ENCODE measurements at places on chromosomes 7 and 10.

- no peak for DNase-seq
These were observed 265.6 kb upstream of the FOXK1 start for GRCh38 chr7:4416396-4417056.

- DNase-seq, result no peak
These were observed 803.1 kb downstream of the PCDH15 start for GRCh38 chr10:53997953-53998352.

DNA sequence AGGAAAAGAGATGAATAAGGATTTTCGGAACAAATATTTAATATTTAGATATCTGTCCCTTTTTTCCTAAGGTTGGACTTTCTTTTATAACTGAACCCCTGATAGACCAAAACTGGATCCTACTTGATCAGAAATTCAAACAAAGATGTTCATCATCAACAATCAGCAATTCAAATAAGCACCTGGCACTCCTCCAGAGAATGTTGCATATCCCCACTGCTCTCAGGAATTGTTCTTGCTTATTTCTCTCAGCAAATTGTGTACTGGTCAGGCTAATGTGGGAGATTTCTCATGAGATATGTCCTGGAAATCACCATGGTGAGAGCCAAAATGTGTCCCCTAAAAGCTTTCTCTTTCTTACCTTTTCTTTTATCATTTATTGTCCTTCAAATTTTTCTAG is 40.3 kb upstream of the LHFPL3 start:
- no peak for DNase-seq

DNA sequence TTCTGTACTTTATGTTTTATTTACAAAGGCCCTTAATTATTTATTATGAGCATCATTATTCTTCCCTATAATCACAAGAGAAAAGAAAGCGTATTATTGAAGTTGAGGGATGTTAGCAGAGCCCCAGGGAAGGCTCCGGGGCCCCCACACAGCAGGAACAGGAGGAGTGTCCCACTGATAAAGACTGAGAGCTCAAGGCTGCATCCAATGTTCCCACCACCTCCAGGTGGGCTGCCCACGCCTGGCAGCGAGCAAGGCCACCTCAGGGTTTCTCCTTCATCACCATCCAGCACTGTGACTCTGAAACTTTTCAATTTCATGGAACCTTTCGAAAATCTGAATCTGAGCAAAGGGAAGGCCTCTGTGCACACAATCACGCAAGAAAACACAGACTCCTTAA is 35.9 kb upstream of the WIPF3 start:
- DNase-seq, result no peak

DNA sequence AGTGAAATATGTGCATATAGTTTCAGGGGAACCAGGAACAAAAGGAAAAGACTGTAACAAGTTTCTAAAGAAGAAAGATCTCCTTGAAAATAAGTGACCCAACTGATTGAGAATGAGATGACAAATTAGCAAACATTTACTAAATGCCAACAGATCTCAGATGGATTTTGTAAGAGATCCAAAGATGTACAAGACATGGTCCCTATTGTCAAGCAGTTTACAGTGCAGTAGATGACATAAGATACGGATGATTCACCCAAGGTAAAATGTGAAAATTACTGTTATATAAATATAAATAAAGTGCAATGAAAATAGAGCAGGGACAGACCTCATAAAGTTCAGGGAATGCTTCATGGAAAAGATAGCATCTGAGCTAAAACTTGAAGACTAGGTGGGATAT is 121.5 kb upstream of the FZD1 start:
- DNase-seq, result no peak

DNA sequence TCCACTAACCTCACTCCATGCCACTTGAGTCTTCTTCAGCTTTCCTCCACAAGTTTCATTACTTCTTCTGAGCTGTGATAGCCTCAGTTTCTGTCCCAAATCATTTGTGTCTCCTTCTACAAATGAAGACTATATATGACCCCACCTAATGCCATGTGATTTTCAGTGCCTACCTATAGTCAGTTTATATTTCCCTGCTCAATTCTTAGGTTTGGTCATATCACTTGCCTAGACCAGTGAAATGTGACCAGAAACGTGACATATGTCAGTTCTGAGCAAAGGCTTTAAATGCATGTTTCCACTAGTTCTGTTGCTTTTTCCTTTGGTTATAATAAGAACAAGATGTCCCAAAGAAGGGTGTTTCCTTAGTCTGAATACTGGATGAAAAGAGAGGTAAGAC is 24.6 kb upstream of the REEP3 start:
- DNase-seq, result no peak

GRCh38 chr7:143485094-143485493 is 7.4 kb downstream of the TAS2R41 start:
- no peak for DNase-seq

- DNase-seq, result no peak
These were observed 8.6 kb downstream of the PRKG1 start for GRCh38 chr10:51082857-51083256.

- DNase-seq, result no peak
These were observed 10.6 kb upstream of the TOMM7 start for GRCh38 chr7:22833113-22833855.

DNA sequence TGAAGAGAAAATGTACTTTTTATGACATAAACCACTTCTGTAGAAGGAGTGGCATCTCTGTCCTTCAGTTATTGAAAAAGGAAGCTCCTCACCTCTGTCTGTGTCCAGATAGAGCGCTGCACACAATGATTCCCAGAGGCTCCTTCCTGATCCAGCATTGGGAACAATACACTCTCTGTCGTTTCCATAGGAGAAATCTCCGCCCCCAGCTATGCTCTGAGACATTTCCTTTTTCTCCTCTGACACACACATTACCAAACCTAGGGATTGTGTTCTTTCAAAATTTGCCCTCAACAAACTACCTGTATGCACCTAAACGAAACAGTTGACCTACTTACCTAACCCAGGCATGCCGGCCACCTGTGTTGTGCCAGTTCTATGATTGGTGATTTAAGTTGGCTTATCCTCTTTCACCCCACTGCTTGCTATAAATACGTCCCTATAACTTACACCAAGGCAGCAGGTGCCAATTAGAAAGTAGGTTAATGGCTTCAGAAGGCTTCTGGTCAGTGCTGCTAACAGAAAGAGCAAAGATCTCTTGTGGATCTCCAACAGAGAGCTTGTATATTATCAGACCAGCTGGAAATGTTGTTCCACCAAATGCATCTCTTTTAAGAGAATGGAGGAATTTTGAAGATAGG is 140.1 kb upstream of the JCAD start:
- DNase-seq, result no peak

GRCh38 chr7:50488379-50488778 is 38.2 kb upstream of the FIGNL1 start:
- DNase-seq, result no peak

GRCh38 chr10:33441561-33441960 is 107.1 kb upstream of the NRP1 start:
- no peak for DNase-seq

DNA sequence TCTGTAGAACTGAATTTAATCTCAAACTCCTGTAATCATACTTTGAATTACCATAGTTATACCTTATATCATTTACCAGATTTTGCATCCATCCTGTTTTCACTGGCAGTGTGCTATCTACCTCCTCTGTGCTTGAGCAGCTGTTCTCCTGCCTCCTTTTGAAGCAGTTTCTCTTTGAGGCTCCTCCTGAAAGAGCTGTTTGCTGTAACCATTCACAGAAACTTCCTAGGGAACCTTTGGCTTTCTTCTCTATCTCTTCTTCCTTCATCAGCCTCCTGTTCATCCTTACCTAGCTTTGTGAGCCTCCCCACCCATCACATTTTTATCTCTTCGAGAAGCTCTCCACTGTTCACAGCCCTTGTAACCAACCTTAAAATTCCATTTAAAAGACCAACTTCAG is 108.2 kb downstream of the AASS start:
- no peak for DNase-seq

DNA sequence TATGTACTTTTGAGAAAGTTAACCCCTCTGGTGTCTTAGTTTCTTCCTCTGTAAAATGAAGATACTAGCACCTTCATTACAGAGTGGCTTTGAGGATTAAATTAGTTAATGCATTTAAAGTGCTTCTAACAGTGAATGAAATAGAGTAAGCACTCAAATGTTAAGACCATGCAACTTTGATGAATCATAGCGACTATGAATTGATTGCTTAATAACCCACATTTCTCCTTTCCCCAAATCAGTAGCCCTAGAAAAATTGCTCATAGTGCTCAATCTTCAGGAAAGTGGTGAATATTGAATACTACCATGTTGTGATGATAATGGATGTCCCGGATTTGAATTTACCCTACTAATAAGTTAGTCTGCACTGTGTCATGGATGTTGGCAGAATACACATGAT is 48.1 kb downstream of the CD36 start:
- no peak for DNase-seq

DNA sequence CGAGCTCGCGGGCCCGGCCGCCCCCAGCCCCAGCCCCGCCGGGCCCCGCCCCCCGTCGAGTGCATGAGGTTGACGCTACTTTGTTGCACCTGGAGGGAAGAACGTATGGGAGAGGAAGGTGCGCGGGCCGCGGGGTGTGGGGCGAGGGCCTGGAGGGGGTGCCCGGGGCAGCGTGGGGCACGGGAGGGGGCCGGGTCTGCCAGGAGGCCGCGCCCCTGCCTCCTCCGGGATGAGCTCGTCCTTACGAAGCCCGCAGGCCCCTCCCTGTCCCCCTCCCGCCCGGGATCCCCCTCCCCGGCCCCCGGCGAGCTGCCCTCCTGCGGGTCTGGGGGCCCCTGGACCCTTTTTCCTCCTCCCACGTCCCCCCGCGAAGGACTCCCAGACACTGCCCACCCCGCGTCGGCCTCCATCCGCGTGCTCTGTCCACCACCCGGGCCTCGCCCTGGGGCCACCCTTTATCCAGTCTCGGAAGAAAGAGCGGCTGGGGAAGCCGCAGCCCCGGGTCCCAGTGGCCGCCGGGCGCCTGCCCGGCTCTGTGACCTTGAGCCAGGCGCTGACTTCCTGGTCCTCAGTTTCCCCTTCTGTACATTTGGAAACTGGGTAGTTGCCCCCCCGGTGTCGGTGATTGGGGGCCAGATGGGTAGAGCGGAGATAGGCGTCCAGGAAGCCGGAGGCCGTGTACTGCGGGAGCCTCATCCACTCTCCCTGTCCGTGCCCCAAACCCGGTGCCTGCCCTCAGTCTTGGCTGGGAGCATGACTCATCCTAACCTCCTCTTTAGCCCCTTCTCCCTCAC is 521 bp downstream of the LIMK1 start:
- no peak for DNase-seq

GRCh38 chr10:103652599-103653281 is 159.2 kb downstream of the NEURL1 start:
- DNase-seq, result no peak

DNA sequence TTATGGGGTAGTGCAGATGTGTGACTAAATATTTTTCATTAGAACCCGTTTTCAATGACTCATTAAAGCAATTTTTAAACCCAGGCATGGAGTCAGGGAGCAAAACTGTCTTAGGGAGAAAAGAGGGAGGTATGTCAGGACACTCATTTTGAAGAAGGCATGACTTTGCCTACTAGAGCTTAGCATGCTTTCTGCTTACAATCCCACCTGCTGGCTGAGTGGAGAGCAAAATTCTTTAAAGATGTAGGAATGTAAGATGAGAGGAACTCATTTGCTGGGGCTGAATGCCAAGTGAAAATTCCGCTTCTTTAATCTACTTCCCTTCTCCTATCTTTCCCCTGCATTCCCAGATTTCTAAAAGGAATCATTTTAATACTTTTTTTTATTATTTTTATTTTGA is 232.6 kb downstream of the GALNT17 start:
- no peak for DNase-seq

DNA sequence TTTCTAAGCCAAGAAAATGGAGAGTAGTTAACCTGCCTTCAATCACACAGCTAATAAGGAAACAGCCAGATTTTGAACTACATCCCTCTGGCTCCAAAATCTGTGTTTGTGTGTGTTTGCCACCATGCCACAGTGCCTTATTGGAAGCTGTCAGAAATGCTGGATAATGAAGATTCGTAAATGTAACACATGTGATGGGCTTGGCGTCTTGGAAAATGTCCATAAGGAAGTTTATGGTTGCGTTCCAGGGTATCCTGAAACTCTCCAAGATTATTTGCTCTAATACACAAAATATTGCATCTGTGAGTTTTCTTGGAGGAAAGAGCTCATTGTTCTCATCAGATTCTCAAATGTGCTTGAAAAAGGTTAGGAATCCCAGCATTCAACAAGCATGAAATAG is 22.7 kb downstream of the MYOF start:
- DNase-seq, result no peak

DNA sequence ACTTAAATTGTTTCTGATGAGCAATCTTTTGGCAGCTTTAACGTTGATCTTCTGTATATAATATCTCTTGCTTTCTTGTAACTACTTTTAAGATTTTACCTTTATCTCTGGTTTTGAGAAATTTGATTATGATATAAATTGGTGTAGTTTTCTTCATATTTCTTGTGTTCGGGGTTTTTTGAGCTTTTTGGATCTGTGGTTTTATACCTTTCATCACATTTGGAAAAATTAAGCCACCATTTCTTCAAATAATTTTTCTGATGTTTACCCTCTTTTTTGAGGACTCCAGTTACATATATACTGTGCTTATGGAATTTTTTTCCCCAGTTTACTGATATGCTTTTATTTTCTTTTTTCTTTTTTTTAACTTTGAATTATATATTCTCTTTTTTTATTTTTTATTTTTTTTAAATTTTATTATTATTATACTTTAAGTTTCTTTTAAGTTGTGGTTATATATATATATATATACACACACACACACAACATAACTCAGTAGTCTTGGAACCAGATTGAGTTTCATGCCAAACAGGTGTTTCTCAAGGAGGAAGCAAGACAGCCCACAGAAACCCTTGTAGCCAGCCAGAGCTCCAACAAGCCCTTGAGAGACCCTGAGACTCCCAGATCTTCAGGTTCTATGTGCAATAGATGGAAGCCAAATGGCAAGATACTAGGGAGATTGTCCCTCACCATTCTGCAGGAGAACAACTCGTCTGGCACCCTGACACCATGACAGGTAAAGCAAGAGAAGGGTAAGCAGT is 27.5 kb upstream of the NME8 start:
- DNase-seq, result no peak

DNA sequence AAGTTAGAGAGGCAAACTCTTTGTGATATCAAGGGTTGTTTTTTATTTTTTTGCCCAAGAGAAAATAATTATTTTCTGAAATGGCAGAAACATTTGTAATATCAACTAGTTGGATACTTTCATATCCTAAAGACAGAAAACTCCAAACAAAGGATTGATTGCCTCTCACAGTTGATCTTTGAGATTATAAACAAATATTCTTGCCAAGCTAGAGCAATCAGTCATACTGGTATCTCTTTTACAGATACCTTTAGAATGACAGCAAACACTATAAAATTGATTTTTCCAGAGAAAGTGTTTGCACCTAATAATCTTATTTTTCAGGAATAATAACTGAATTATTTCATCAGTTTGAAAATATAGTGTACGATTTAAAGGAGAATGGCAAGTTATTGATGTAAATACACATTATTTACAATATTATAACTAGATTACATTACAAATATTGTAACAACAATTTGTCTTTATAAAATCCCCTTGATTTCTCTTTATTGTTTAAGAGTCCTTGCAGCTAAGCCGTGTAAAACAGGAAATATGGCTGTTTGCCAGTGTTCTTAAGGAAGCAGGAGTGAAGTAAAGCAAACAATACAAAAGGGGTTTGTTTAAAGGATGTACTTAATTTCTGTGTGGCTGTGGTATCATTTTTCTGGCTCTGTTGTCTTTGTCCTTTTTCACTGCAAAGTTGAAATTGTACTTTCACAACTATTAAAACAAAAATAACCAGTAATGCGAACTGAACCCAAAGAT is 58.4 kb downstream of the MAPK8 start:
- DNase-seq, result no peak

Data from stimulated activated CD4-positive, alpha-beta T cell treated with anti-CD3 and anti-CD28 coated beads, Interleukin-2, amount 100 ng/mL, for 48 hours (primary cell).